Endothelial cell (in vitro differentiated cells): ENCODE measurements at places on chromosomes 11 and 22.

DNA sequence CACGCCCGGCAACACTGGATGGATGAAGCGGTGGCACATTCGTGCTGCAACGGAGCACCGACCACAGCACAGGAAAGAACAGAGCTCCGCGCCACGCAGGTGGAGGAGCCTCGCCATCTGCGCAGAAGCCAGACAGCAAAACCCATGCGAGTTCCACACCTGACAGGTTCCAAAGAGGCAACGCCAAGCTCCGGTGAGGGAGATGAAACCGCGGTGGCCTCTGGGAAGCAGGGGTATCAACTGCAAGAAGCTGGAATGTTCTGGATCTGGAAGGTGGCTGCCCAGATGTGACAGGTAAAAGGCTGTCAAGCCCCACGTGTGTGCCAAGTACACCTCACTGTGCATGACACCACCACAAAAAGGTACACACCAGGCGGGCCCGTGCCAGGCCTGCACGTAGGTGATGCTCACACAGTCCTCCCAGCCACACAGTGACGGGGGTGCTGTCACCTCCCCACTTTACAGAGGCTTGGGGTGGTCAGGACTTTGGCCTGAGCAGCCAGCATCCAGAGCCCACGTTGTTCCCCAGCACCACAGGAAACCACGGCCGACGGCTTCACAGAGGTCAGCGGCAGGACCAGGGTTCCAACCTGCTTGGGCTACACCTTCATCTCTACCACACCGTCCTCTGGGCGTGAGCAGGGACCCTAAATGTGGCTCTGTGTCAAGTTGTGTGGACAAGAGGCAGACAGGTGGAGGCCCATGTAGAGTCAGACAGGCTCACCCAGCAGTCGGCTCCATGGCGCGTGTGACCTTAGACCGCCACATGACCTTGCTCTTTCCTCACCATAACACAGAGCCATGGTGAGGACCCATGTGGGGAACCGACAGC, 19.7 kb upstream of the EFCAB6 start:
- DNase-seq = no peak

DNA sequence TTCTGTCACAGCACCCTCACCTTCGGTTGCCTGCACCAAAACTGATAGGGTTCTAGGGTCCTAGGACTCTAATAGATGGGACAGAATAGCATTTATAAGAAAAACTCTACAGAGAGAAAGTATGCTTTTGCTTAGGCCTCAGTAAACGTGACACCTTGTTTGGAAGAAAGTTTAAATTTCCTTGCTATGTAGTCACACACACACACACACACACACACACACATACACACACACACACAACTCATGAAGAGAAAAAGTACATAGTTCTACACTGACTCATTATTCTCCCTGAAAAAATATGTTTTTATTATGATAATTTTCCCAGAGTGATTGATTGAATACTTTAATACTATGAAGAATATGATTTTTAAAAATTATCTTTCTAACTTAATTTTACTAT, 220.8 kb upstream of the SNX19 start:
- no peak for DNase-seq

- DNase-seq = no peak
Observed at GRCh38 chr22:30602049-30602448, 4.9 kb upstream of the TCN2 start.

DNA sequence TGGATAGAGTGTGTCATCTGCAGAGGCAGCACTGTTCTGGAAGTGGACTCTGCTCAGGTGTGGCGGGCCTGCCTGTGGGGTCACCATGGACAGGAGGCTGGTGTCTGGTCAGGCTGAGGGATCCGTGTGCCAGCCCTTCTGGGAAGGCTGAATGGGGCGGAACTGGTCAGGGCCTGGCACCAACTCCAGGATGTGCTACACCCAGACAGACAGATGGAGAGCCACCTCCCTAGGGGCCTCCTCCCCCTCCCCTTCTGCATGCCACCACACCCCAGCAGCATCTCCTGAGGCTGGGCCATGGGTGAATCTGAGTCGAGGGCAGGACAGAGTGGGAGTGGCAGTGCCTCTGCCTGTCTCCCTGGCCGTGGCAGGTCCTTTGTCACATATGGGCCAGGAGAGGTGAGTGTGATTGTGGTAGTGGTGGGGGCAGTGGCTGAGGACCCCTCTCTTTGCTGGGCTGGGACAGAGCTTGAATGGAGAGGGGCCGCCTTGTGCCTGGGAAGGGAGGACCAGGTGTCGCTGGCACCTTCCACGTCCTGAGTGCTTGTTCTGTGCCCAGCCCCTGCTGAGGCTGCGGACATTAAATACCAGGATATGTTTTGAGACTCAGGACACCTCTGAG, 29.1 kb downstream of the ST3GAL4 start:
- no peak for DNase-seq

GRCh38 chr11:132033051-132033450, 662.6 kb downstream of the NTM start:
- DNase-seq = no peak

DNA sequence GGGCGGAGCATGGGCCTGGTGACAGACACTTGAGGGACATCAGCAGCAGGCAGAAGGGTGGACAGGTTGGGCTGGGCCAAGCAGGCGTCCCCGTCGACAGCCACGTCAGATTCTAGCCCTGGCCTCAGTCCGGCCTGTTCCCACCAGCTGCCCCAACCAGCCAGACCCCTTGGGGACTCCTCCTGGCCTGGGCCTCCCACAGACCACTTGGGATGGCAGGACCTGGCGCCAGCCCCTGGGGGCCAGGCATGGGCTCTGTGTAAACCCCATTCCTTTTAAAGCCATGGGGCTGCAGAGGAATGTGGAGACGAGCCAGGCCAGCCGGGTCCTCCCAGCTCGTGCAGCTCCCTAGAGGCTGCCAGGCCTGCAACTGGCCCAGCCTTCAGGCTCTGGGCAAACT, 4.7 kb upstream of the SUSD2 start:
- no peak for DNase-seq

- no peak for DNase-seq
Observed at GRCh38 chr11:117610045-117610444, 187.0 kb downstream of the DSCAML1 start.

DNA sequence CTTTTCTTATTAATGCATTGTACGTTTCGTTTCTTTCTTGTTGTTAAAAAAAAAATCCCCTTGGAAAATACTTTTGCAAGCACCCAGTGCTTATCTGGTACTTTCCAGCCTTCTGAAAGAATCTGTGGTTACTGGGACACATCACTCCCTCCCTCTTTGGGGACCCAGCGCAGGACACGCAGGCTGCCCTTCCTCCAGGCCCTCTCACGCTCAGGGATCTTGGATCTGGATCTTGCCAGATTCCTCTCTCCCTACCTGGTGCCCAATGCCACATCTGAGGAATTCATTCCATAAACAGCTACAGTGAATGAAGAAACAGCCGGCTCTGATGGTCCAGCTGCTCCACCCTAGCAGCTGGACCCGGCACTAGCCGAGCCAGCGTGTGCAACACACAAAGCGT, 55.7 kb downstream of the PHF21B start:
- DNase-seq = no peak

DNA sequence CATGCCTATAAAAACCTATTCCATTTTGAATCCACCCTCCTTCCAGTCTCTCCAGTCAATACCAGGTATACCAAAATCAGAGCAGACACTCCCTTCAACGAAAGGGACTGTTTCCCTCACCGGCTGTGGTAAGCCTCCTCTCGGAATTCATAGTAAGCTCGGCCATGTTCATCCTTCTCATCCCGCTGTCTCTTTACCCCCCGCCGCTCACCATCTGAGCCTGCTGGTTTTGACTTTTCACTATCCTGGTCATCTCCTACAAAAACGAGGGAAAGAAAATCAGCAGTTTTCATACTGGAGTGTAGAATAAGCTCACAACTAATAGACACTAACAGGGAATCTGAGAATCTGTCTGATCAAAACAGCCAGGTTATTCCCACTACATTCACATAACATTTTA, 3.1 kb downstream of the HNRNPUL2 start:
- DNase-seq = no peak

DNA sequence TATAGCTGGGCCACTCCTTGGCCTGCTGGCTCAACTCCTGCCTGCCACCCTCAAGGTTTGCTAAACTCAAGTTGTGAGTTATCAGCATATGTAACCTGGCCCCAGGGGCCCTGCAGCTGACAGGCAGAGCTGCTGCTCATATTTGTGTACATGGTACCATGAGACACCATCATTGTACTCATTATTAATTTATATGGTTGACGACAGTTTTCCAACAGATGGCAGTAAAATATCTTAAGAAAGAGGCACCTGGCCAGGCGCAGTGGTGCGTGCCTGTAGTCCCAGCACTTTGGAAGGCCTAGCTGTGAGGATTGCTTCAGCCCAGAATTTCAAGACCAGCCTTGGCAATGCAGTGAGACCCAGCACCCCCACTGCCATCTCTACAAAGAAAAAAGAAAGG, 11.4 kb upstream of the DENND5A start:
- DNase-seq = no peak

- no peak for DNase-seq
Observed at GRCh38 chr11:67680696-67681470, 6.5 kb upstream of the ALDH3B2 start.

DNA sequence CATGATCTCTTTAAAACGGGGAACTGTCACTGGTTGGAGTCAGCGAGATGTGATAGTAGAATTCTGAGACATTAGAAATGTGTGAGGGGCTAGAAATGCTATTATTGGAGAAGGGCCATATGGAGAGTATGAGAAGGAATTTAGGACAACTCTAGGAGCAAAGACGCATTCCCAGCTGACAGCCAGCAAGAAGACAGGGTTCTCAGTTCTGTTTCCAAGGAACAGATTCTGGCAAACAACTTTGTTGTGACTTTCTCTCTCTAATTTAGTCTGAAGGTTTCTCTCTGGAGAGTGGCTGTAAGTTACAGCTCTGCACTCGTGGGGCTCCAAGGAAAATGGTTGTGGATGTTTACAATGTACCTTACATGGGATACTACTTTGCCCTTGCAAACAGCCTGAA, 876.3 kb downstream of the FAM181B start:
- no peak for DNase-seq

- no peak for DNase-seq
Observed at GRCh38 chr22:46777609-46777970, 15.1 kb downstream of the TBC1D22A start.

DNA sequence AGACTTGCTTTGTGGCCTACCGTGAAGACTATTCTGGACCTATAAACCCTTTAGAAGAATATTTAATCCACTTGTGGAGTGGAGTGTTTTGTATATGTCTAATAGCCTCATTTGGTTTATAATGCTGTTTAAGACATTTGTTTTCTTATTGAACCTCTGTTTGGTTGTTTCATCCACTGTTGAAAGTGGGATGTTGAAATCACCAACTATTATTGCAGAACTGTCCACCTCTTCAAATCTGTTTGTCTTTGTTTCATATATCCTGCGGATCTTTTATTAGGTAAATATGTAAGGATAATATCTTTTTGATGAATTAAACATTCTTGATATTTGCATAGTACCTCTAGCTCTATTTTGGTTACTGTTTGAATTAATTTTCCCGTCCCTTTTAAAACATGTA, 49.1 kb downstream of the XKR3 start:
- DNase-seq = no peak

- DNase-seq = no peak
Observed at GRCh38 chr22:17948101-17948500, 76.3 kb downstream of the MICAL3 start.

DNA sequence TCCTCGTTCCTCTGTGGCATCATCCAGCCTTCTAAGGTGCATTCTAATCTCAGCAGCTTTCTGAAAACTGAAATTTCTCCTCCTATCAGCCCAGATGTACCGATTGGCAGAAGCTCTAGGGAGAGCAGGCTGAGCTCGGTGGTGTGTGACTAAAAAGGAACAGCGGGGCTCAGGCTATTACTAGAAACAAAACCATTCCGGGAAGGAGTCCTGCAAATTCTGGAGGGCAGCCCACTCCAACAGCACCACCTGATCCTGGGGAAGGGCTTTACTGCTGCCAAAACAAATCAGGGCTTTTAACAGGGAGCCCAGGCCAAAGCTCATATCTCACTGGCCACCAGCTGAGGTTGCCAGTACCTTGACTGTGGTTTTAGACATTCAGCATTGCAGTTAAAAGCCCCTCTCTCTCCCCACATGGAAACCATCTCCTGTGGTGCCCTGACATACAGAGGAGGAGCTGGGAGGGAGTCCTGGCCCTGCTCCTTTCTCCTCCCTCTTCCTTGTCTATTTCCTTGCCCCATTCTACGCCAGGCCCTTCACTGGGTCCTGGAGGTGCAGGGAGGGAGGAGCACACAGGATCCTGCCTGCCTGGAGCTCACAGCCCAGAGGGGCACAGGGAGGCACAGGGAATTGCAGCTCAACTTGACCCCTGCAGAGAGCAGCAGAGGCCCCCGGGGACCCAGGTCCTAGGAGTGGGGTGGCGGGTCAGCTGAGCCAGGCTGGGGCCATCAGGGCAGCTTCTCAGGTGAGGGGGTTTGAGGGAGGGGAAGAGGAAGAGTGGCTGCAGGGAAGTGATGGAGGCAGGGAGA, 889 bp downstream of the PLAAT4 start:
- no peak for DNase-seq

DNA sequence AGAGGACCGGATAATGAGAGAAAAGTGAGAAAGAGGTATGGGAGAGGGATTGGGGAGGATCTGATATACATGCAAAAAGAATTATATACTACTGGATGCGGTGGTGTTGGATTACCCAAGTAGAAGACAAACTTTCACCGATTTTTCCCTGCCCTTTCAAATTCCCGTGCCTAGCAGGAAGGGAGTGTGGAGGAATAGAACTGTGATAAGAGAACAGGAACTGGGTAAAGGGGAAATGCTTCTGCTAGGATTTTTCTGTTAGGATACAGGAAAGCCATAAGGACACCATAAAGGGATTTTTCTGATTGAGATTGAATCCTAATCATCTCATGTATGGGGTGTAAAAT, 480 bp upstream of the MTMR2 start:
- peak; percentile 9 for DNase-seq

- DNase-seq = no peak
Observed at GRCh38 chr11:108708173-108708572, 43.3 kb downstream of the DDX10 start.

DNA sequence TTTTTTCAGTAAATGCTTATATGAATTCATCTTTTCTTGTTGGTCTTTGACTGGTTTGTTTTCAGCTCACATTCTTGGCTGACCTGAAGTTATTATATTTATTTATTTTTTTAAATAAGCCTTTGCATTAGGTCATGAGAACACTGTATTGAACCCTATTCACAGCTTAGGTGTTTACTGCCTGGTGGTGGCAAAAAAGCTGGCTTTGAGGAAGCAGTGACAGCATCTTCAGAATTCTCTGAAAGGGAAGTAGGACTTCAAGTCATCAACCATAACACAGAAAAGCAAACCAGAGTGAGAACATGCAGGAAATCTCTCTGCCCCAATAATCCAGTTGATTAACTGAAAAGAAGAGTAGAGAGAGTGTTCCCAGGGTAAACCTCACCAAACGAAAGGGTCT, 30.3 kb upstream of the MMP13 start:
- DNase-seq = no peak
